Skeletal muscle cell (primary cell): ENCODE measurements at places on chromosomes 1 and 21.

DNA sequence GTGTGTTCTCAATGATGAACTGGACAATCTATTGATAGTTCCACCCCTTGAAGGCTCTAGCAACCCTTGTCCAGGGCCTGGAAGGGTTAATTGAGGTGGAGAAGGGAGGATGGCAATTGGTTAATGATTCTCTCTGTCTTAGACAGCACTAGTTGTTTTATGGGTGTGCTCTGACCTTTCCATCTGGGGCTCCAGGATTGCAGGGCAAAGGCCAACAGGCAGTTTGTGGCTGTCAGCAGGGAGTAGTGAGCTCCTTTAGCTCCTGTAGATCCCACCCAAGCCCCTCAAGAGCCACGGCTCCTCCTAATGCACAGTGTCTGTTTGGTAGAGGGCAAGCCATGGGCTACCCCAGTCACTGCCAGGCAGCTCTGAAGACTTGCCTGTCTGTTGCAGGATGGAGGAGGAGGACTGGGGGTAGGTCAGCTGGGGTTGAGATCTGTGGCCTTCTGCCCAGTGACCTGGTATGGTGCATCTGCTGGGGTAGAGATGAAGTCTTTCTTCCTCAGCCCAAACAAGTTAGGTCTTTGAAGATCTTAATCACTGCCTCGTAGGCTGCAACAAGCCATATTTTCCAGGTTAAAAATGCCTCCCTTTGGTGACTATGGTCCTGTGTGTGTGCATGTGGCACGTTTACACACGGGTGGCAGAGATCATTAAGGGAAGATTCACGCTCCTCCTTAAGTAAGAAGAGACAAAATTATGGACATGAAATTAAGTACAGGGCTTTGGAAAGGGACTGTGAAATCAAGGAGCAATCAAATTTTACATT lies 7.7 kb downstream of the MROH7 start:
- DNase-seq = no peak

GRCh38 chr1:40057310-40058030 lies 16.9 kb downstream of the CAP1 start:
- DNase-seq = no peak

- no peak for DNase-seq
These were observed 97.4 kb downstream of the LACTBL1 start for GRCh38 chr1:22875241-22875640.

GRCh38 chr21:26595971-26596370 lies 22.9 kb upstream of the CYYR1 start:
- no peak for DNase-seq
